MCF 10A (cell line): ENCODE measurements at places on chromosomes 2 and 18. TPM values are rescaled to one million over a fixed set of nuclear protein-coding genes. Genes with fewer than 3 reads are reported as not detected.

Gene EPHA4
- total RNA-seq = 1.9 and 2.0 TPM in 2 replicates

Gene CAPN14
- not detected in 2 replicates for total RNA-seq

Gene PROKR1
- total RNA-seq = not detected in 2 replicates

Gene GAD1
- 1.6 and 2.5 TPM in 2 replicates for total RNA-seq

Gene NPAS2
- 12.3 and 16.4 TPM in 2 replicates for total RNA-seq

Gene APOB
- 0.05 TPM in 1 of 2 replicates, not detected in the other for total RNA-seq

Gene CPO
- not detected in 2 replicates for total RNA-seq

Gene RGPD4
- 0.10 and 0.14 TPM in 2 replicates for total RNA-seq

Gene UGT1A1
- not detected in 2 replicates for total RNA-seq

Gene TUBA3E
- not detected in 2 replicates for total RNA-seq

Gene RND3
- total RNA-seq = 158 and 182 TPM in 2 replicates

Gene DLX2
- 1.1 and 1.9 TPM in 2 replicates for total RNA-seq

Gene ZC3H15
- 75.8 and 98.8 TPM in 2 replicates for total RNA-seq

Gene TANC1
- total RNA-seq = 31.0 and 35.3 TPM in 2 replicates

Gene VIT
- total RNA-seq = not detected in 2 replicates

Gene GKN1
- not detected in 2 replicates for total RNA-seq

Gene CCDC102B
- total RNA-seq = 3.4 and 3.5 TPM in 2 replicates

Gene PTPRM
- 82.8 and 107 TPM in 2 replicates for total RNA-seq

Gene HTR2B
- total RNA-seq = not detected in 2 replicates

Gene ITGB6
- total RNA-seq = 3.8 and 6.9 TPM in 2 replicates

Gene RAB17
- 10.6 and 17.2 TPM in 2 replicates for total RNA-seq

Gene EVA1A
- total RNA-seq = 7.6 and 14.4 TPM in 2 replicates

Gene TDRD15
- not detected in 2 replicates for total RNA-seq

Gene TMEM169
- 0.25 and 0.35 TPM in 2 replicates for total RNA-seq

Gene FEV
- total RNA-seq = not detected in 2 replicates

Gene CLIP4
- 77.8 and 97.7 TPM in 2 replicates for total RNA-seq
